Stimulated activated naive CD8-positive, alpha-beta T cell treated with anti-CD3 and anti-CD28 coated beads, Interleukin-15, amount 100 ng/mL, for 72 hours (primary cell): ENCODE measurements at places on chromosomes 4 and X.

- no peak for DNase-seq
Observed at GRCh38 chr4:31391976-31392375, 671.8 kb downstream of the PCDH7 start.

- no peak for DNase-seq
Observed at GRCh38 chrX:133033010-133033409, 63.9 kb downstream of the USP26 start.

- peak; percentile 55 for DNase-seq
Observed at GRCh38 chr4:109816082-109816442, 500 bp downstream of the GAR1 start.

DNA sequence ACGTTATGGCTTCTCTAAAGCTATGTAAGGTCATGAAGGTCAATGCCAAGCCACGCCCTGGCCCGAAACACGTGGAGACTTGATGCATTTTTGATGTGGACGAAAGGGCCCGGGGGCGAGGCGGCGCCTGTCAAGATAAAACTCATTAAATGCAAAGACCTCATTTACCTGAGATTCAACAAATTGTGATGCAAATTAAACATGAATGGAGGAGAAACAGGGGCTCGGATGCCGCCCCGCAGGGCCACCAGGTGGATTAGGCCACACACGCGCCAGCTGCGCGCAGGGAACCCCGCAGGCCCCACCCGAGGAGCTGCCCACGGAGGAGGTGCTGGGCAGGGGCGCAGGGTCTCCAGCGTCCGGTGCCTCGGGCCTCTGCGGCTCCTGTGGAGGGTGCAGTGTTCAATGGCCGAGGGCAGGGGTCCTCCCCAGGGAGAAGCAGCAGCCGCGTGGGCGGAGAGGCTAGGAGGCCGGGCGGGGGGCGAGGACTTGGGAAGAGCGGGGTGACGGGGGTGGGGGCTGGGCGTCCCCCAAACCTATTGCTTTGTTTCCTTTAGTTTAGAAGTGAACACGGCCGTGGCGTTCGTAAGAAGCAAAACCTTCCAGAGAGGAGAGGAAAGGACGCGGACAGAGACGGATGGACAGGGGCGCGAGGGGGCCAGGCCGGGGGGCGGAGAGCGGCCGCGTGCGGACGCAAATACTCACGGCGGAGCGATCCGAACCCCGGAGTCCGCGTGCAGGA lies 40.4 kb downstream of the CPLX1 start:
- no peak for DNase-seq

DNA sequence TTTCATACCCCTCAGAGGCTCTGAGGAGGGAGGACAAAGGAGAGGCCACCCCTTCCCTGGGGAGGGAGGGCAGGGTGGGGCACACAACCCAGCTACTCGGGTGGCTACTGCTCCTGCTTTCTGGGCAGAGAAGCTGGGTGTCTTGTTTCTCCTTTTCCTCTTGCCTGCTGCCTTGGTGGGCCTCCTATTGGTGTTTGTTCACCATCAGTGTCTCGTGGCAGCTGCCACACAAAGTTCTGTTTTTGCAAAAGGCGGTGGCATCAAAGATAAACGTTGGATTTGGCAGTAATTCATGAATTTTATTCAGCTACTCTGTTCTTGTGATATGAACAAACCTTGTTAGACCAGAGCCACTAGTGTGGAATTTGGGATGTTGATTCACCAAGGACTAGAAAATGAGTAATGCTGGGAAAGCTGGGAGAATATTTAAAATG lies 153.0 kb upstream of the SCML1 start:
- no peak for DNase-seq

DNA sequence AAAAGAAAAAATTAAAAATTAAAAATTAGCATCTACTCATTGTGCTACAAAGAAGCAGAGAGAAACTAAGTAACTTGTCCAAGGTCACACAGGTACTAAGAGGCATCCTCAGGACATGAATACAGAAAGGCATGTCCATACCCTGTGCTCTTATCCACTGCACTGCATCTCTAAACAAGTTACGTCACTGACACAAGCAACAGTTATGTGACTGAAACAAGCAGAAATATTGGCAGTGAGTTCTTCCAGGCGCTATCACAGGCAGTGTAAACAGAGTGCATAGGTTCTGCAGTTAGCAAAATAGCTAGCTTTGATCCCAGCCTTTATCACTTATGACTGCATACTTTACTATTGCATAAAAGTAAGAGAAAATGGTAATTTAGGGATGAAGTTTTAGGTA lies 7.9 kb downstream of the VEGFC start:
- DNase-seq, result no peak

DNA sequence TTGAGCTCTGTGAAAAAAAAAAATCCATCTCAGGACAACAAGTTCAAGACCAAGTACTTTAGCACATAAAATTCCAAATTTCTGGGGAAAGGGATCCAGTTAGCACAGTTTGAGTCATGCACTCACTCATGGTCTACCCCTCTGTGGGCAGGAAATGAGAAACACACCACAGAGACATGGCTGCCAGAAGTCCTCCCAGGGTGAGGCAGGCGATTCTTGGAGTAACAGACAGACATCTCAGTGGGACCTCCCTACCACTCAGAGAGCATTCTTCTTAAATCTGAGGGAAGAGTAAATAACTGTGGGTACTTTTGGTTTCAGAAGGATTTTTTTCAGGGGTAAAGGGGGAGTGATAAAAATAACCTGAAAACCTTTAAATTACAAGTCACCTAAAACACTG lies 14.1 kb downstream of the CXCL1 start:
- DNase-seq, result no peak

- no peak for DNase-seq
Observed at GRCh38 chr4:85265234-85265633, 209.7 kb upstream of the ARHGAP24 start.

- no peak for DNase-seq
Observed at GRCh38 chr4:3308691-3309090, 15.9 kb downstream of the RGS12 start.

GRCh38 chrX:131728295-131729145 lies 184.6 kb downstream of the OR13H1 start:
- no peak for DNase-seq

DNA sequence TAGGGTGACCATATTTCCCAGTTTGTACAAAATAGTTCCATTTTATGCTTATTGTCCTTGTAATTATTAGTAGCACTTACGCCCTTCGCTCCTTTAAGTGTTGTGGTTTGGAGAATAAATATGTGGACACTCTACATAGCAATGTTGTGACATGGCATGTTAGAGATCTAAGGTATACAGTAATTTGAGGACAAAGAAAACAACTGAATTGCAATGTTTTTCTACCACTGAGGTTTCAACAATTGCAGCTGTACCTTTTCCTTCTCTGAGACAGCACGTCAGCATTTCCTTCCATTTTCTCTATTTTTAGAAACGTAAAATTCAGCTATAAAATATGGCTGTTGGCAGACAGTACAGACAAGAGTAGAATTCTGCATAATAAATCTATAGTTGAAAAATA lies 323.1 kb downstream of the MAPK10 start:
- no peak for DNase-seq

DNA sequence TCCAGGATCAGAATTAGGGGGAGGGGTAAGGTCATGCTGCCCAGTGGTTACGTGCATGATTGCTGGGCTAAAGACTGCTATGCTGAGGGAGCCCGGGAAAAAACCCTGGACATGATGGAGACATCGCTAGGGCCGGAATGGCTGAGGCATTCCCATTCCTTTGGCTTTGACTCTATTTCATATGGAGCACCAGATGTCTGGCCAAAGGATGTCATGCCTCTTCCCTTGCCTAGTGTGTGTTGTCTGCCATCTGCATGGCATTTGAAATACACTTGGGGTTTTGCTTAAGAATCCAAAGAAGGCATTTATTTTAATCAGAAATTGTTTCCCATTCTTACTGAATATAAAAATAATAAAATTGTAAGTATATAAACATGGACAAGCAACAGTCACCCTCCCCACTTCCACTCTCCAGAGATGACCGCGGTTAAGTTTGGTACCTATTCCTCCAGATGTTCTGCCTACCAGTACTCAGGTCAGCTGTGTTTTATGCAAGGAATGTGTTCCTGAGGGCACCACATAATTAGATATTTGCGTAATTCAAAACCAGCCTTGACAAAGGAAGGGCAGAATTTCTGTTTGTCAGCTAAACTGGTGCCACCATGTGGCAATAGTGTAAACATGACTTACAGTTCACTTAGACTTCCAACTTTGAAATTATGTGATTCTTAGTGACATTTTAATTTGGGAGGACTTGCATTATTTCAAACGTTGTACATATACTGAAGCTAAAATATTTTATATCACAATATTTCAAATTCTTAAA lies 105.9 kb downstream of the CT47B1 start:
- no peak for DNase-seq

DNA sequence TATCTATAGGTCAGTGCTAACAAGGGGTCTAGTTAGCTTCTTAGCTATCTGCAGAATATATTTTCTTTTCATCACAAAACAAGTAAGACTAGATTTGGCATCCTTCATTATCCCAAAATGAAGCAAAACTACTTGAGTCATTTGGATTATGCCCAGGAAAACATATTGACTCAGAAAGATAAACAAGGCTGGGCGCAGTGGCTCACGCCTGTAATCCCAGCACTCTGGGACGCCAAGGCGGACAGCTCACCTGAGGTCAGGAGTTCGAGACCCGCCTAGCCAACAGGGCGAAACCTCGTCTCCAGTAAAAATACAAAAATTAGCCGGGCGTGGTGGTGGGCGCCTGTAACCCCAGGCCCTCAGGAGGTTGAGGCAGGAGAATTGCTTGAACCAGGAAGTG lies 18.0 kb upstream of the MND1 start:
- DNase-seq, result no peak

DNA sequence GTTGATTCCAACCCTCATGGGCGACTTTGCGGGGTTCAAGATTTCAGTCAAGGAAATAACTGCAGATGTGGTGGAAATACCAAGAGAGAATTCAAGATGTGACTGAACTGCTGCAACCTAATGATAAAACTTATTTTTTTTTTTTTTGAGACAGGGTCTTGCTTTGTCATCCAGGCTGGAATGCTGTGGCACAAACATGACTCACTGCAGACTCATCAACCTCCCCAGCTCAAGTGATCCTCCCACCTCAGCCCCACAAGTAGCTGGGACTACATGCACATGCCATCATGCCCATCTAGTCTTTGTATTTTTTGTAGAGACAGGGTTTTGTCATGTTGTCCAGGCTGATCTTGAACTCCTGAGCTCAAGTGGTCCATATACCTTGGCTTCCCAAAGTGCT lies 19.5 kb upstream of the WDFY3 start:
- no peak for DNase-seq

DNA sequence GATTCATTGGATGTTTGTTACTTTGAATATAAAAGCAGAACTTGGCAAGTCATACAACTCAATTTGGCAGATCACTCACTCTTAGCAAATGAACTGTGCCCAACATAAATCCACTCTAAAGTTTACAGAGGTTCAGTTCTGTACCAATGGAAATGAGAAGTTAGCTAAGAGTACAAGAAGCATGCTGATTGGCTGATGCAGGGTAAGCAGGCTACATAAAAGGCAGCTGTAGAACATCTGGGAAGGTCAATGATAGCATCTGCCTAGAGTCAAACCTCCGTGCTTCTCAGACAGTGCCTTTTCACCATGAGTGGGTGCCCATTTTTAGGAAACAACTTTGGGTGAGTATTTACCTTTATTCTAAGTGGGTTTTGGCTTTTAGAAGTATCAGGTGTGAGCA lies at the start of gene TDO2:
TSS of gene TDO2 (plus strand) at position 244 of the 400 bp plus-strand sequence. CDS start at position 307, 63 bp downstream.
- DNase-seq, result no peak

DNA sequence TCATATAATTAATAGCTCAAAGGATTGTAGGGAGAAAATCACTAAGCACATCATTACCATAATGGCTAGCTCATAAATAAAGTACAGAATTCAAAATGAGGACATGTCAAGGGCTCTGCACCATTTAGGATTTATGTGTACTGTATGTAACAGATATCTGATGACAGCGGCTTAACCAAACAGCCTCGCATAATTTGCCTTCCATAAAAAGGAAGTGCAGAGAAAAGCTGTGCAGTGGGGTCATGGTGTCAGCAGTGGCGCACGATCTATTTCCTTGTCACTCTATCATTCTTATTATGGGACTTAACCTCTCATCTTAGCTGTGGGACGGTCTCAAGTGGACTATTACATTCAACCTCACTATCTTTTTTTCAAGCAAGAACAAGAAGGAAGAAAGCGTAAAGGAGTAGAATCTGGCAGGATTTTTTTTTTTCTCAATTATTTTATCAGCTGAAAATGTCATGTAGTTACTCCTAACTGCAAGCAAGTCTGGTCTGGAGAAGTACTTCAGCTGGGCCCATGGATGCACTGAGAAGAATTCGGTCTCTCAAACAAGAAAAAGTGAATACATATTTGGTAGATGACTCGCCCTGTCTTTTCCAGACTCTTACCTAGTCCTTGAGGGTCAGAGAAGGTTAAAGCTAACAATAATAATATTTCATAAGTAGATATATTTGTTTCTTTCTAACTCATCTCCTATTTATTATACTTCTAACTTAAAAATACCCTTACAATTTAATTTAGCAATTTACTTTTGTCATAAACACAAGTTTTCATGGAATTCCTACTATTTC lies 94.6 kb downstream of the COX18 start:
- no peak for DNase-seq

- DNase-seq, result no peak
Observed at GRCh38 chr4:122711919-122712318, 20.6 kb upstream of the BBS12 start.

DNA sequence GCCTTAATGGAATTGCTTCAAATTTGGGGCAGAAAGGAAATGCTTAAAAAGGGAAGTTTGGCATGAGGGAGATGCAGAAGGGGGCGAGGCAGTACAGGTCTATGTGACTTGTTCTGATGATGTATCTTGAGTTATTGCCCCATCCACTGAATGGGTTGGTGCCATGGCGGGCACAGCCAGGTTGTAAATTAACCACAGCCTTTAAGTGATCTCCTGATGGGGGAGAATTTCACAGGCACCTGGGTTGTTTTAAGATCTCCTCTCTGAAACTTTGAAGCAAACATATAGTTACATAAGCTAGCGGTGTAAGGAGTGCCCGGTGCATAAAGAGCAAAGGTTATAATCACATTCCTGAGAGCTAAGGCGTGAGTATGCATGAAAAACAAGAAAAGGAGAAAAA lies 37.0 kb downstream of the NPY5R start:
- DNase-seq, result no peak

DNA sequence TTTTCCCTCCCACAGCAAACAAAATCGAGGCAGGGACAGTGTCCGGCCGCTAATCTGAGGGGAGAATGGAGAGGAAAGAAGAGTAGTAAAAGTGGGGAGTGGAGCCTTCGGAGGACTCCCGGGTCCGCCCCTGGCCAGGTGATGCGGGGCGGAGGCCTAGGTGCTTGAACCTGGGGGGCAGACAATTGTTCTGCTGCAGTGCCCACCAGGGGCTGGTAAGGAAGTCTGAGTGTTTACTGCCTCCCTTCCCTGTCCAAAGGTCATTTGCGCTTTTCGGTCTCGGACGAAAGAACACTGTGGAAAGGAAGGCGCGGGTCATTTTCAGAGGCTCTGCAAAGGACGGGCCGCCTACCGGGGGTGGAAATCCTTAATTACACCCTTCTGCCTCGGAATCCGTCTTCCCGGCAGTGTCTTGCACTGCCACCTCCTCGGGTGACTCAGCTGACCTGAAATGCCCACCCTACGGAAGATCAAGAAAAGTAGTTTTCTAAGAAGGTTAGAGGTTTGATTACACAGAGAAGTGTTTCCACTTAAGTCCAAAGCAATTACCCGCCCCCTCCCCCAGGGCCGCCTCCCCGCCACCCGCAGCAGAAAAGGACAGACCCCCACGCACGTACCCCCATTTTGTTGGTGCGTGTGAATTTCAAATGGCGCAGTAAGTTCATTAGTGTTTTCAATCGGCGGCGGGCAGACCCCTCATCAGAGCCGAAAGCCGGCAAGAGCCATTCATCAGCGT lies 99.9 kb upstream of the TENM3 start:
- no peak for DNase-seq

- DNase-seq, result no peak
Observed at GRCh38 chrX:154098551-154098950, 1.0 kb upstream of the MECP2 start.
